ENCODE measurements at places on chromosomes 1 and 21. TPM values are rescaled to one million over a fixed set of nuclear protein-coding genes. Genes with fewer than 3 reads are reported as not detected.

DNA sequence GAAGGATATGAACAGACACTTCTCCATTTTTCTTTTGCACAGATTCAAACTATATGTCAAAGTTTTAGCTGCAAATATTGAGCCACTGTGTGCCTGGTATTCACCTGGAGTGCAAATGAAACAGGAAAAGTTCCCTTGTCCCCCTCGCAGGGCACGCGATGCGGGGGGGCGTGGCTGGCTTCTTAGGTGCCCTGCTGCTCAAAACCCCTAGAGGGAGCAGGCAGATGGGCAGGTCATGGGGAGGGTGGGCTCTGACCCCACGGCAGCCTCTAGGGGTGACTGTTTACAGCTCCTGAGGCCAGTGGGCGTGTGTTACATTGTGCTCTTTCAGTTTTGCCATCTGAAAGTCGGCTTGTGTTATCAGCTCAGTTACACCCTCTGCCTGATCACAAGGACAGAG lies 931.2 kb upstream of the B3GALT2 start:
- H3K4me3 ChIP-seq = no peak overlapping the region
- no peaks in the 10 kb centered on the region for H3K4me1 ChIP-seq
- H3K27ac ChIP-seq = no peak overlapping the region

Gene ATAD3C
- total RNA-seq = 3.6 TPM

Gene LCE1B
- not detected for total RNA-seq

- H3K27me3 ChIP-seq = no peaks in the 10 kb centered on the region
- peaks cover 8% of the 10 kb centered on the region for H3K4me1 ChIP-seq
- H3K4me3 ChIP-seq = no peak overlapping the region
- H3K27ac ChIP-seq = no peak overlapping the region
- no peak for DNase-seq
- H3K36me3 ChIP-seq = no peaks in the 10 kb centered on the region
These were observed 55.0 kb downstream of the PLXNA2 start for GRCh38 chr1:208189183-208189582.

Gene LCE1E
- total RNA-seq = not detected

GRCh38 chr1:9239622-9240401 lies 5.2 kb downstream of the H6PD start:
- no peaks in the 10 kb centered on the region for H3K27me3 ChIP-seq
- peak overlapping the region; percentile 20 for H3K4me3 ChIP-seq
- peaks cover 46% of the 10 kb centered on the region for H3K4me1 ChIP-seq
- peak; percentile 72 for DNase-seq

DNA sequence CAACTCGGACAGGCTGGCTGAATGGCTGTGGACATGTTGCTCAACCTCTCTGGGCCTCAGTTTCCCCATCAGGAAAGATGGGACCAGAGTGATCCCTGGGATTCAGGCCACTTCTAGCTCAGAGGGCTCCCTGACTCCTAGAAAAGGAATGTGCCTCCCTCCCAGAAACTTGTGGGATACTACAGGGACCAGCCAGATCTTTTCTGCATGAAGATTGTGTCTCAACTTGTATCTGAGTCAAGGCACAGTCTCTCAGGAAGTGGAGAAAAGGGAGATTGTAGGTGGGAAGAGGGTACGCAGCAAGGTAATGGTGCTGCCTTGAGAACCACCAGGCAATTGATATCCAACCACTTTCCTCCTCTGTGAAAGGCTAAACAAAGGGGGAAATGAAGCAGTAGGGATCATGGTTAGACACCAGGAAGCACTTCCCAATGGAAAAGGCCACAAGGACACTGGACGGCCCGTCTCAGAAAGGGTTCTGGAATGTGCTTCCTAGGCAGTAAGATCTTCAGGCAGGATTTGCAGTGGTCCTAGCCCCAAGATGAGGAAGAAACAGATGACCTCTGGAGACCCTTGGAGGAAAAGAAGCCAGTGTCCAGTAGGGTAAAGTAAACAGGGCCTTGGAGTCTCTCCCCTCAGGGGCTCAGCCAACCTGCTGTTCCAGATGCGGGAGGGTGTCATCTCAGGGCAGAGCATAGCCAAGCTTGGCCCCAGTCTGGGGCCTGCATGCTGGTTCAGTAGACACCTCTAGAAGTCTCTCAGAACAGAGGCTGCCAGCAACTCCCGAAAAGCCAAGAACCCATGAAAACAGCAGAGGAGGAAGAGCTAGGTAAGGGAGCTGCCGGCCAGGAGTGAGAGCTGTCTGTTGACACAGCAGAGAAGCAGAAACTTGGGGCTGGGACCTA lies 16.8 kb downstream of the IFFO2 start:
- no peak overlapping the region for H3K27ac ChIP-seq
- no peak for DNase-seq
- no peaks in the 10 kb centered on the region for H3K4me1 ChIP-seq
- H3K27me3 ChIP-seq = no peaks in the 10 kb centered on the region
- H3K4me3 ChIP-seq = no peak overlapping the region

DNA sequence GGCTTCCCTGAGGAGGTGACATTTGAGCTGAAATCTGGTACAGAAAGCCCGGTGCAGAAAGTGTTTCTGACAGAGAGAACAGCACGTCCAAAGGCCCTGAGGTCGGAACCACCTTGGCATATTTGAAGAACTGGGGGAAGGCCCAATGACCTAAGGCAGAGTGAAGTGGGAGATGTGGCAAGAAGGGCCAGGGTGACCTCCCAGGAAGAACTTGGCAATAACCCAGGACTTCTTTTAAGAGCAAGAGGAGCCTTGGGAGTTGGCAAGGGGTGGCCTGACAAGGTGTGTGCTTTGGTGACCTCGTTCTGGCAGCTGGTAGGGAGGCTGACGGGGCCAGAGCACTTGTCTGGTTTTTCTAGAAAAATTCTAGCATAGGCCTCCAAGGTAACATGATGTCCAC lies 23.4 kb downstream of the TTC39A start:
- no peaks in the 10 kb centered on the region for H3K27me3 ChIP-seq
- no peaks in the 10 kb centered on the region for H3K36me3 ChIP-seq
- no peak for DNase-seq
- H3K4me1 ChIP-seq = no peaks in the 10 kb centered on the region

DNA sequence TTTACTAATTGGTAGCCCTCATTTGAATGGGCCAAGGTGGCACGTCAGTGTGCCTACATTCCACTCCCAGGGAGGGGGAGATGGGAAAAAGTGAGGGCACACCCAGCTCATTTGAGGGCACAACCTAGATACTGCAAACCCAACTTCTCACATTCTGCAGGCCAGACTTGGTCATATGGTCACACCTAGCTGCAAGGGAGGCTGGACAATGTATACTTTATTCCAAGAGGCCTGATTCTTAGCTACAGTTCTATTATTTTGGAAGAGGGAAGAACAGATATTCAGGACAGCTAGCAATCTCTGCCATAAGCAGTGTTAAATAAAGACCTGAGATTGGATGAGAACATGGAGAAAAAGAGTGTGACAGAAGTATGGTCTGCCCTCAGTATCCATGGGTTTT lies 180.4 kb downstream of the ROR1 start:
- H3K27ac ChIP-seq = no peak overlapping the region
- no peaks in the 10 kb centered on the region for H3K36me3 ChIP-seq
- H3K27me3 ChIP-seq = no peaks in the 10 kb centered on the region
- no peak overlapping the region for H3K4me3 ChIP-seq
- H3K4me1 ChIP-seq = peaks cover 10% of the 10 kb centered on the region

DNA sequence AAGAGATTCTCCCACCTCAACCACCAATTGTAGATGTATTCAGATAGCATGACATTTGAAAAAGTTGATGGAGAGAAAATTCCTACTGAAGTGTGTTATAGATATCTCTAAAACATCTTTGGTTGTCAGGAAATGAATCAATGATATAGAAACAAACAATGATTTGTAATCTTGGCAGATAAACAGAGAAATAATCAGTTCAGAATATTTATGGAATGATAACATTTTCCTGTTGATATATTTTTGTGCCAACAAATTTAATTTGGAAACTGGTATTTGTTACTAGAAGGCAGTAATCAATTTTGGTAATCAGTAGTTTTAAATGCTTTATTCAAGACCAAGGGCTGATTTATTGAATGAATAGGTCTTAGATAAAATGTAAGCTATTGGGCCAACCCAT lies 695.6 kb downstream of the USP25 start:
- no peak overlapping the region for H3K4me3 ChIP-seq
- peaks cover 6% of the 10 kb centered on the region for H3K4me1 ChIP-seq
- no peaks in the 10 kb centered on the region for H3K36me3 ChIP-seq
- no peak overlapping the region for H3K27ac ChIP-seq

- H3K27ac ChIP-seq = no peak overlapping the region
- H3K4me3 ChIP-seq = no peak overlapping the region
- no peaks in the 10 kb centered on the region for H3K36me3 ChIP-seq
- no peaks in the 10 kb centered on the region for H3K27me3 ChIP-seq
- no peak for DNase-seq
These were observed 13.7 kb downstream of the NCF2 start for GRCh38 chr1:183576537-183576936.

Gene LCE2B
- total RNA-seq = not detected

DNA sequence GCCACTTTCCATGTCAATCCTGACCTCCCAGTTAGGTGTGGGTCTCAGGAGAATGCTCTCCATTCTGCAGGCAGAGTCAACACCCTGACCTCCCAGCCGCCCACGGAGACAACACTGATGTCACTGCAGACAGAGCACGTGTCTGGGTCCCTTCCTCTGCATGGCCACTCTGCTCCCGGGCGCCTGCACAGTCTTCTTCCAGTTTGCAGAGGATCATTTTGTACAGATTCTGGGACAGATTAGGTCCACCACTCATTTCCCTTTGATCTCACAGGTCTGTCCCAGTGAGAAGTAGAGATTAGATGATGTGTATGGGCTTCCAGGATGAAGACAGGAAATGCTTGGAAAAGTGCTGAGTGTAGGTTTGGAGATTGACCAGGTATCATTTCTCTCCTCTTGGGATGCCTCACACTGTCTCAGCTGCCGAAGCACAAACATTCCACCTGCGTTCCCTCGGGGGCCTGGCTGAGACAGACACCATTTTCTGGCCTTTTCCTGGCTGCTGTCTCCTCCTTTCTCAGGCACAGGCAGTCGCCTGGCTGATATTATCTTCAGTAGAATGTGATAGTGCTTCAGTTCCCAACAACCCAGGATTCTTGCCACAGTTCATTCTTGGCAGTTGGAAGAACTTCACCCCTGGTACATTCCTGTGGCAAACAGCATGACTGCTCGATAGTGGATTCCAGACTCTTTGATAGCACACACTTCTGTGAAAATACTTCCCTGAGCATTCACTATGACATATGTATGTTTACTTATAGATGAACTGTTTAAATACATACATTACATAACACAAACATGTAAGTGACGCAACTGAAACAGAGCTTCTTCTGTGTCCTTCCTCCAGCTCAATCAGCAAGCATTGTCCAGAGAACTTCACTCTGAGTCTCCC lies 7.9 kb downstream of the MYBPHL start:
- H3K4me1 ChIP-seq = peaks cover 1% of the 10 kb centered on the region
- no peak overlapping the region for H3K4me3 ChIP-seq
- DNase-seq = no peak
- no peaks in the 10 kb centered on the region for H3K36me3 ChIP-seq
- H3K27ac ChIP-seq = no peak overlapping the region

GRCh38 chr1:85182700-85183099 lies 18.1 kb downstream of the SYDE2 start:
- H3K36me3 ChIP-seq = no peaks in the 10 kb centered on the region
- H3K4me3 ChIP-seq = no peak overlapping the region
- DNase-seq = no peak
- no peaks in the 10 kb centered on the region for H3K27me3 ChIP-seq
- H3K4me1 ChIP-seq = no peaks in the 10 kb centered on the region

Gene WNT2B
- total RNA-seq = 45.1 TPM

GRCh38 chr1:205330150-205330549 lies 8.6 kb upstream of the NUAK2 start:
- no peaks in the 10 kb centered on the region for H3K27me3 ChIP-seq
- H3K4me1 ChIP-seq = peaks cover 9% of the 10 kb centered on the region
- no peak overlapping the region for H3K4me3 ChIP-seq
- DNase-seq = no peak
- no peaks in the 10 kb centered on the region for H3K36me3 ChIP-seq
